Osteoblast (primary cell): ENCODE measurements at places on chromosomes 12 and 14.

GRCh38 chr12:96743606-96744005 lies 163.5 kb upstream of the NEDD1 start:
- no peak for DNase-seq

DNA sequence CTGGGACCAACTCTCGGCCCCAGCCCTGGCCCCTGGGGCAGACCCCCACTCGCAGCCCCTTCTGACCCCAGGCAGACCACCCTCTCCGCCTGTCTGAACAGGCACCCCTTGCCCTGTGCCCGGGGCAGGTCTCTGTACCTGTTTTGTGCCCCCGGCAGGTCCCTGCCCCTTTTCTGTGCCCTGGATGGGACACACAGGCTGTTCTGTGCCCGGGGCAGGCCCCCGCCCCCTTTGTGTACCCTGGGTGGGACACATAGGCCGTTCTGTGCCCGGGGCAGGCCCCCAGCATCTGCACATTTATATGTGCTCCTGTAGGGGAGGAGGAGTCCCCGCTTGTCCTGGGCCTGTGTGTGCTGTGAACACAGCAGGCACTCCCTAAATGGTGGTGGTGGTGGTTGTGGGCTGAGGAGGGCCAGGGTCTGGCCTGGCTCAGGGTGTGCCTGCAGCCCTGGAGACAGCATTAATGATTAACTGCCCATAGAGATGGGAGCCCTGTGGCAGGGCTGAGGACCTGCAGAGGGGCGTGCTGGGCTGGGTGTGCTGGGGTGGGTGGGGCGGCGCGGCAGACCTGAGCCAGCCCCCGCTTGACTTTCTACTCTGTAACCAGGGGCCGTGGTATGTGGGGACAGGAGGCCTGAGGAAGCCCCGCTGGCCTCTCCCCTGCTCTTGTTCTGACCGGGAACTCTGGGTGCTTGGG lies 3.7 kb downstream of the FBRSL1 start:
- DNase-seq = no peak

- DNase-seq = peak; percentile 38
These were observed 185.8 kb downstream of the DUSP6 start for GRCh38 chr12:89166525-89166934.

GRCh38 chr14:99274346-99275221 lies 2.6 kb upstream of the BCL11B start:
- DNase-seq = peak; percentile 94

- no peak for DNase-seq
These were observed 664.6 kb upstream of the FOXG1 start for GRCh38 chr14:28102001-28102400.

- no peak for DNase-seq
These were observed 215.9 kb upstream of the HMGA2 start for GRCh38 chr12:65608319-65608916.

GRCh38 chr14:91636604-91637003 lies 95.3 kb downstream of the CATSPERB start:
- peak; percentile 79 for DNase-seq

DNA sequence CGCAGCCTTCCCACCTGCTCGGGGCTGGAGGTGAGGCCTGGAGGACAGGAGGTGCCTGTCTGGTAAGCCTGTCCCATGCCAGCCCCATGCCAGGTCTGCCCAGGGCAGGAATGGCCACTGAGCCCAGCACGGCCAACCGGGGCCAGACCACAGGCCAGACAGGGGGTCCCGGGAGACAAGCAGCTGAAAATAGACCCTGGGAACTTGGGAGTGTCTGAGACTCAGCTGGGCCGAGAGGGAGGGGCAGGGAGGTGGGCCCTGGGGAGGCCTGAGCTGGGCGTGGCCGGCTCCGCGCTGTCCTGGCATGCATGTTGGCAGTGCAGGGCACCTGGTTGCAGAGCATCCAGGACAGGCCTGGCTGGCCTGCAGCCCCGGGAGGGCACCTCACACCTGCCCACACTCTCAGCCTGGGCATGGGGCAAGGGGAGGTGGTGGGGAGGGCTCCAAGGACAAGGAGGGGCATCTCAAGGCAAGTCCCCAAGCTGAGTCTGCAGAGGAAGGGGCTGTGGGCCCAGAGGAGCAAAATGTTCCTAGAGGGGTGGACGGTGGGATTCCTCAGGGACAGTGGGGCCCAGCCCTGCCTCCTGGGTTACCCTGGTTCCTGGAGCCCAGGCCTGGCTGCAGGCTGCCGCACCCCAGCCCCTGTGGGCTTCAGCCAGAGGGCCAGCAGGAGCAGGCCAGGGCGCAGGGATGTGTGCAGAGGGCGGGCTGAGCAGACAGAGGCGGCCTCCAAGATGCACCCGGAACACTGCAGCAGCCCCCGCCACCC lies 3.2 kb upstream of the CRIP1 start:
- DNase-seq = no peak

GRCh38 chr12:92987846-92988621 lies 58.9 kb upstream of the EEA1 start:
- DNase-seq = no peak

- DNase-seq = no peak
These were observed 525.8 kb upstream of the FBXO33 start for GRCh38 chr14:39957987-39958386.

DNA sequence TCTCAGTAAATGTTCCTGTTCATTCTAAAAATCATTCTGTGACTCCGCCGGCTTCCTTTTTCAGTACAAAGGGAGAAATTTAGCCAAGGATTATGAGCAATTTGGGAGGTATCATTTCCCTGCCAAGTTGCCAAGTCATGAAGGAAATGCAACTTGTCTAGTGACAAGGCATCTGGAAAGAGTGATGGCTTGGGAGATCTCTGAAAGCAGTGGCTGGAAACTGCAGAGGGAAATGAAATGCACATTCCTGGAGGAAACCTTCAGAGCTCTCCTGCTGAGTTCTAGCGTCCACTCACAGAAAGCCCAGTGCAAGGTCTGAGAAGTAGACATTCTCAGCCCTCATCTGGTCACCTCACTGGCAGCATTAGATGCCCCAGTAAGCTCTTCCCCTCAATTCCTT lies 91.7 kb downstream of the GALC start:
- DNase-seq = no peak

- DNase-seq = no peak
These were observed 34.8 kb upstream of the MMP17 start for GRCh38 chr12:131793243-131794022.

- no peak for DNase-seq
These were observed 266.9 kb upstream of the PELI2 start for GRCh38 chr14:55851301-55851700.

- DNase-seq = no peak
These were observed 1217.9 kb downstream of the VRK1 start for GRCh38 chr14:98014851-98015615.

- DNase-seq = no peak
These were observed 107.9 kb downstream of the TRAFD1 start for GRCh38 chr12:112233242-112233641.

- no peak for DNase-seq
These were observed 35.0 kb downstream of the EPS8 start for GRCh38 chr12:15754233-15754632.

DNA sequence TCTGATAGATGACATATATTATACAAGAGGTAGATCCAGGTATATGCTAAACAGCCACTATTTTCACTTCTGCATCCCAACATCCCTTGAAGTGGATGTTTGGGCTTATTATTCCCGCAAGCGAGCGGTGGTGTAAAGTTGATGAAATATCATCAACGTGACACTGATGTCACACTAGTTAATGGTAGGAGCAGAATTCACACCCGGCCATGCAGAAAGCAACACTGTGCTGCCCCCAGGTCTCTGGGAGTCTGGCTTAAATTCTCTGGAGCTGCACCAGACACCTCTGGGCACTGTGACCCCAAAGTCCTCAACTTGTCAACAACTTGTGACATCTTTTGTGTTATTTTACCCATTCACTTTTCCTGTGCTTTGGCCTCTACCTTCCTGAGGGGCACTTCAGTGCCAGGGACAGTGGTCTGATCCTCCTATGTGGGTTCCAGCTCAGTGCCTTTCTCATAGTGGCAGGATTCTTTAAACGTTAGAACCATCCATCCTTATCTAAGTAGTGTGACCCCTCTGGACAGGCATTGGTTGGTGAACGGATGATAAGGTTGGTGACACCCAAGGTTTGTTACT lies 952 bp downstream of the DRAM1 start:
- peak; percentile 62 for DNase-seq

GRCh38 chr12:121713257-121713777 lies 765 bp downstream of the TMEM120B start:
- DNase-seq = peak; percentile 80

GRCh38 chr12:88303335-88303734 lies 161.2 kb downstream of the TMTC3 start:
- DNase-seq = no peak

GRCh38 chr12:29322157-29322556 lies 58.8 kb downstream of the ERGIC2 start:
- peak; percentile 21 for DNase-seq

DNA sequence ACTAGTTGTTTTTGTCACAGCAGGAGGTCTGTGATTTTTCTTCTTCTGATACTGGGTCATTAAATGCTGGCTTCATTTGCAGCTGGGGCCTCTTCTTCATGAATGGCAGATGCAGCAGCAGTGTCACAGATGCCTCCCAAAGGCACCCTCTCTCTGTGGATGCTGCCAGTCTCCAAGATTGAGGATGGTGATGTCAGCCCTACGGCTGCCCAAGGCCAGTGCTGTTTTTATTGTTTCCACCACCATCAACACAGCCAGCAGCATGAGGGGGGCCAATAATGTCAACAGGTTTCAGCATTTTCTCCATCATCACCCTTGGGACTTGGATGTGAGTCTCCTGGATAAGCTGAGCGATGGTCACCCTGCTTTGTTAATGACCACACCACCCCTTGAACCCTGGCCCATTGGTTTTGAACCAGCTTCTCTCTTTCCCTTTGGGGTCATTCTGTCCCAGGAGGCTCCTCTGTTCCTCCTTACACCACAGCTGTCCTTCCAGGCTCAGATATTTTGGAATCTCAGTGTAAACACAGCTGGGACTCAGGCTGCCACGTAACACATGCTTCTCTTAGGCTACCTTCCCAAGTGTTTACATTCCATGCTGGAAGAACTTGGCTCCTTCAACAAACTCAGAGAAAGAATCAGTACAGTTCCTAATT lies 151.7 kb upstream of the DDHD1 start:
- no peak for DNase-seq

GRCh38 chr14:89378119-89378518 lies 38.9 kb downstream of the FOXN3 start:
- peak; percentile 86 for DNase-seq

DNA sequence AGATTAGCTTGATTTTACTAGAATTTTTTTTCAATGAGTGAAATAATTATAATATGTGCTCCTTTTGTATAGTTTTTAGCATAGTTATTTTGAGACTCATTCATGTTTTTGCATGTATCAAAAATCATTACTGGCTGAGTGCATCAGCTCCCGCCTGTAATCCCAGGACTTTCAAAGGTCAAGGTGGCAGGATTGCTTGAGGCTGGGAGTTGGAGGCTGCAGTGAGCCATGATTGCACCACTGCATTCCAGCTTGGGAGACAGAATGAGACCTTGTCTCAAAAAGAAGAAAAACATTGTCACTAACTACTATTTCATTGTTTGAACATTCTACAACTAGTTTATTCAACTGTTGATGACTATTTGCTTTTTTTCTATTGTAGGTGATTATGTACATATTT lies 802.7 kb downstream of the SLC16A7 start:
- DNase-seq = no peak

DNA sequence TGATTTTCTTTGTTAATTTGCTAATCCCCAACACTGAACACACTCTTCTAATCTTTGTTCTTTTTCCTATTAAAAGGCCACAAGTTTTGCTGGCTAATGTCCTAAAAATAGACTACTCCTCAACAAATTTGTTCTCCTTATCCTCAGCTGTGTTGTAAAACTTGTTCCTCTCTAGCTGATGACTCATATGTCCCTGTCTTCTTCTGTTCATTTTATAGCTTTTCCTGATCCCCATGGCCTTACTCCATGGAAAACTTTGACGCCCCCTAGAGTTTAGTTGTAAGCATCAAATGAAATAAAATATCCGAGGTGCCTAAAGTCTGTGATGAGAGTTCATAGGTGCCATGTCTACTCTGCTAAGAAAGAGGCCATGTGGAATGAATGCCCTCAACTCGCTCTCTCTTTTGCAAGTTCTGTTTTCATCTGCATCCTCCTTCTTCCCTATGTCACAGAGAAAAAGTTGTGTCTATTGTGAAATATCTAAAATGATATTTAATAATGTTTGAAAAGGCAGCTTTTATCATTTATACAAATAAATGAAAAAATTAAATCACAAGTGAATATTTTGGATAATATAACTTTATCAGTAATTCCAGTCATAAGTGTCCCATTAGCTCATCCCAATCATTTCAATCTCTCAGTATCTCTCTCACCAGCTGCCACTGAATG lies 237.9 kb downstream of the IPO8 start:
- DNase-seq = peak; percentile 85
